Gastroesophageal sphincter (tissue), 4 donors: ENCODE measurements at places on chromosomes 11 and 22.

GRCh38 chr22:29485448-29485847, 5.4 kb downstream of the NEFH start:
- no peak for ATAC-seq

GRCh38 chr22:28426346-28427132, 253.1 kb downstream of the TTC28 start:
- no peak for ATAC-seq

DNA sequence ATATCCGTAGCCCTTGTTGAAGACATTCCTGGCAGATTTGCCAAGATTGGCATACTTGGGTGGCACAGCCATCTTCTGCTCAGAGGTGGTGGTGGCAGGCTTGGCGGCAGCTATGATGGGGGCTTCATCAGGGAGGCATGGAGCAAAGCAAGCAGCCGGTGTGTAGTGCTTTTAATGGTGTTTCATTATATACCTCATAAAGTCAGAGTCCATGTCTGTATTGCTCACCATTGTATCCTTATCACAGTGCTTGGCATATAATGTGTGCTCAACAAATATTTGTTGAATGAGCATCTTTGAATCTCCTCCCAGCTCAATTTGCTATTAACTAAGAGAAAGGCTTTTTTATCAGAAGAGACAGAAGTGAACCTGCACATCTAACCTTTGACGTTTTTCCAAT, 7.8 kb upstream of the DNHD1 start:
- no peak for ATAC-seq

GRCh38 chr11:69657911-69658625, 17.1 kb downstream of the LTO1 start:
- no peak for ATAC-seq

DNA sequence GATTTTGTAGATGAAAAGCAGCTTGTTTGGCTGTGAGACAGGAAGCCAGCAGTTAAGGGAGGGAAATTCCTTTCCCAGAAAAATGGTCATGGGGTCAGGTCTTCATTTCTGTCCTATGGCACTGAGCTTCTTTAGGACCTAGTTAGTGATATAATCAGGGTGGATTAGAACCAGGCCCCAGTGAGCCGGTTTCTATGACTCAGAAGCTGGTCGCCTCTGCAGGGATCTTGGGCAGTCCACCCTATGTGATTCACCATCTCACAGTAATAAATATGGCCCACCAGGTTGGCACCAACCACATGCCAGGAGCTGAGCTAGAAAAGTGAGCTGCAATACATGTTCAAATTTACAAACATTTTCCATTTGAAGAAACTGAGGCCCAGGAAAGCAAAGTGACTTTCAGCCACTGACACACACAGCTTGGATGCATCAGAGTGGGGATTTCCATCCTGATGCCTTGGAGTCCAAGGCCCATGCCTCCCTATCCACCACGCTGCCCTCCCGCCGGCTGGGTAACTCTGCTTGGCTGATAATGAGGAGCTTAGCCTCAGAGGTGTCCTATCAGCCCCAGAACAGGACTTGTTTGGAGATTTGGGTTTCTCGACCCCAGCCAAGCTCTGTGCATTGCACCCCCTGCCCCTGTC, 42.0 kb downstream of the CD82 start:
- no peak for ATAC-seq

DNA sequence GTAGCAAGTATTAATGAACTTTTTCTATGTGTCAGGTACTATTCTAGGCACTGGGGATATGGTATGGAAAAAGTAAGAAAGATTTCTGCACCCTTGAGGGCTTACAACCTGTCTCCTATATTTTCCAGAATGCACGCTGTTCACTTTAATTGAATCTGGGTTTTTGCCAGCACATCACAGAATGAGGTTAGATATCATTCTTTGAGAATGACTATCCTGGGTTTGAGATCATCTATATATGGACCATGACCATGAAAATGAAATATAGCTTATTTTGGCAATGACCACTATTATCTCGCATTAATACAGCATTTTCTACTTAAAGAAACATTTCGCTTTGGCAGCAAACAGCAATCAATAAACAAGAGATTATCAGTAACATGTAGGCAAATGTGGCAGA, 46.9 kb downstream of the C11orf71 start:
- ATAC-seq = no peak

DNA sequence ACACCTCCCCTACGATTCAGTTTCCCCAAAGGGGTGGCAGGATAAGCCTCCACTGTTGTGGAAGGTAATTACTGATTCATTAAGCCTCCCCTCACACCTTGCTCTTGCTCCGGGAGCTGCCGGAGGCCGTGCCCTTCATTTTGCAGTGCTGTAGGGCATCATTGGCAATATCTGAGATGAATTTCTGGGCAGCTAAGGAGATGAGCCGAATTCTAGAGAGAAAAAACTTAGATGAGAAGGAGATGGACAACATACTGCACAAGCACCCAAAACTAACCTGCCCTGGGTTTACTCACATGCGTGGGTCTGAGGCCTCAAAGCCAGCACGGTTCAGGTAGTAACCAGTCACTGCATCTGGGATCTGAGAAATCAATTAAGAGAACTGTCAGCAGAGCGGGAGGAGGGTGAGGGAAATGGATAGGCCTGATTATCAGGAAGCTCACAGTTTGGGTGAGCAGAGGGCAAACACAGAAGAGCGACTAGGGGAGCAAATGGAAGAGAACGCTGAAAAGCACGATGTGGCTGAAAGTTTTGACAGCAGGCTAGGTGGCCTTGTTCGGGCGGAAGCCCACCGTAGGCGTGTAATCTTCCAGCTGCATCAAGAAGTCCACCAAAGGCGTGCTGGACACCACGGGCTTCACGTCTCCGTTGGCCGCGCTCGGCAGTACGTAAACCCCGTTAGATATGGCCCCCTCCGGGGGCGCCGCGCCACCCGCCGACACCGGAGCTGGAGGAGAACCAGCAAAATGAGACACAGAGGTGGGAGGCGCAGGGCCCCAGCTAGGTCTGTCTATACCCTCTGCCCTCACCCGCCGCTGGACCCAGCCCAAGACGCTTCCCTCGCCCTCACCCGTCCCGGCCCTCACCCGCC, 689 bp downstream of the TAF10 start:
- peak; percentile 11 for ATAC-seq

- ATAC-seq = no peak
These were observed 1.6 kb upstream of the FBXO3 start for GRCh38 chr11:33775832-33776470.

GRCh38 chr22:44328326-44328725, 15.6 kb upstream of the SHISAL1 start:
- no peak for ATAC-seq

DNA sequence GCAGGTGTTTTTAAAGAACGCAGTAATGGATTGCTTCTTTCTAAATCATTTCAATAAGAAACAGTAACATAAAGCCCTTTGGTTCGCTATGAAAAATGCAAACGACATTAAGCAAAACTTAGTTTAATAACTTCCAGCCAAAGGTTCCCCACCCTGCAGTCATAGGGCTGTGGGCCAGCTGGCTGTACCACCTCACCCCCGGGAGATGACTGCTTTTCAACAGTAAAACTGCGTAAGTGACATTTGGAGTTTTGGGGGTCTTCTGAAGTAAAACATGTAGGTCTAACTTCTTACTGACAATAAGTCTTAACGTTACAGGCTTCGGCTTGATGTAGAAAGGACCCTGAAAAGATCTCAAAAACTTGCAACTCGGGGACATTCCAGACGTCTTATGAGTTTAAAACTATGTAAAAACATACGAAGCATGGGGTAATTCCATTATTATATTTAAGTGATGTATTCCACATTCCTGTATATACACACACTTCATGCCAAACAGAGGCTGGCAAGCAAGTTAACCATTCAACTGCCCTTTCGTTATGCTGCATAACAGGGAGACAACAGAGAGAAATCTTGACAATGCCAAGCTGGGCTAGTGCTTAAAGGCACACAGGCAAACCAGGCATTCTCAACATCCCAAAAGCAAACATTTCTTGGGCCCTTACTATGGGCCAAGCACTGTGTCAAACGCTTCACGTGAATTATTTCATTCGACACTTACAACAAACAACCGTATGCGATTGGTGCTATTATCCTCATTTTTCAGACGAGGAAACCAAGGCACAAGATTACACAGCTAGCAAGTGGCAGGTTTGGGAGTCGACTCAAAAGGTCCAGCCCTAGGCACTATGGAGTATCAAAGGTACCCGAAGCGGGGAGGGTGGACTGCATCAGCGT, 1.2 kb downstream of the MRTFA start:
- ATAC-seq = no peak

DNA sequence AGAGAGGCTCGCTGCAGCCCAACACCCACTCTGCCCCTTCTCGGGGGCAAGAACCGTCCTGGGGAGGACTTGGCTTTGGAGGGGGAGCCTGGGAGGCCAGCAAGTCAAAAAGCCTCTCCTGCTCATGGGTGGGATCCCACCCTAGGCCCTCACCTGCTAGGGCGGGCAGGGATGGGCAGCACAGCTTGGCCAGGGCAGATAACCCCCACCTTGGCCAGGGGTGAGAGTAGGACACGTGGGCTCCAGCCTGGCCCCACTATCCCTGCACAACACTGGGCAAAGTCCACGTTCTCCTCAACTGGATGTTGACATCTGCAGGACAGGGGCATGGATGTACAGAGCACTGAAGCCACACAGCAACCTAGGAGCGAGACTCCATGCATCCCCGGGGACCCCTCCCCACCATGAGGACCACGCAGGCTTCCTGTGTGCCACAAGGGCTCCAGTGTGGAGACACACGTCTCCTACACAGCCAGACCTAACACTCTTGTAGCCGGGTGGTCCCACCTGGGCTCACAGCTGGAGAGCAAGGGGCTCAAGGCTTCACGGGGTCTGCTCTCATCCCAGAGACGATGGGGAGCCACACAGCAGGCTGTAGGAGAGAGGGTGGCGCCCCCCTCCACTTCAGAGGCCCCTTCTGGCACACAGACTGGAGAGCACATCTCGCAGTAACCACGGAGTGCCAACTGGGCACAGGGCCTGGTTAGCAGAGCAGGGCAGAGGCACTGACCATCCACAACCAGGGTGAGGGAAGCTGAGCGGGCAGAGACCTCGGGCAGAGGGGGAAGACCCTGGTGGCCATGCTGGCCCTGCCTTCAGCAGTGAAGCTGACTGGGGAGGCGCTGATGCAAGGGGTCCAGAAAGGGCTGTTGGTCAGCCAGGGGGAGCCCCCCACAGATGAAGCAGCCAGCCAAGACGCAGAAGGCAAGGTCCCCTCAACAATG, 171.1 kb downstream of the CRYBB2 start:
- ATAC-seq = no peak

DNA sequence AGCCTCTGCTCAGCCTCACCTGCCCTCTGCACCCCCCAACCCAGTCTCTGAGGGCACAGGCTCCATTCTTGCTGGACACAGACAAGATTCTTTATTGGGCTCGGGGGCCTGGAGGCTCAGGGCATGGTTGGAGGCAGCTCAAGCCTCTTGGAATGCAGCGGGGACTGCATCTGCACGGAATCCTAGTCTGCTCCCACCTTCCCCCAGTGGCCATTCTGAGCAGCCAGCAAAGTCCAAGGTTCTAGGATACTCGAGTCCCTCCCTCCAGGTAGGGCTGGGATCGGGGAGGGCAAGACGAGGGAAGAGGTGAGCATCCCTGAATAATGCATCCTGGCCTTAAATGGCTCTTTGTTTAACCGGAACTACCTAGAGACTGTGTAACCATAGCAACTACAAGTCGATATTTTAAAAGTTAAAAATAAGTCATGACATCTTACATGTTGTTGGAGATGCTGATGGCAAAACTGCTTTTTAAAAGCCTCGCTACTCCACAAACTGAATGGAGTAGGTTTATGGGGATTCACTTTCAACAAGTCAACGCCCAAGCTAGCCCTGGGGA, 10.7 kb upstream of the IGSF22 start:
- ATAC-seq = no peak

DNA sequence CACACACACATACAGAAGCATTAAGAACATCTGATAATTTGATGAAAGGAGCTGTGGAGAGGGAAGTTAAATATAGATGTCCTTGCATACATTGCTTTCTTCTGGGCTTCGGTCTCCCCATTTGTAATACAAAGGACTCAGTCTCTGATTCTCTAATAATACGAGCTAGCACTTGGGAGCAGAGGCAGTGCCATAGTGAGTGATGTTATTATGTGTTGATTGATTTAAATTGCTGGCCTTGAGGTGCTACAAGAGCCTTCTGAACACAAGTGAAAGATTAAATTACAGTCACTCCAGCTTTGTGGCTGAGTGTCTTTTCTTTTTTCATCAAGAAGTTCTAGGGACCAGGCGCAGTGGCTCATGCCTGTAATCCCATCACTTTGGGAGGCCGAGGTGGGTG, 61.5 kb upstream of the HMGXB4 start:
- ATAC-seq = no peak

DNA sequence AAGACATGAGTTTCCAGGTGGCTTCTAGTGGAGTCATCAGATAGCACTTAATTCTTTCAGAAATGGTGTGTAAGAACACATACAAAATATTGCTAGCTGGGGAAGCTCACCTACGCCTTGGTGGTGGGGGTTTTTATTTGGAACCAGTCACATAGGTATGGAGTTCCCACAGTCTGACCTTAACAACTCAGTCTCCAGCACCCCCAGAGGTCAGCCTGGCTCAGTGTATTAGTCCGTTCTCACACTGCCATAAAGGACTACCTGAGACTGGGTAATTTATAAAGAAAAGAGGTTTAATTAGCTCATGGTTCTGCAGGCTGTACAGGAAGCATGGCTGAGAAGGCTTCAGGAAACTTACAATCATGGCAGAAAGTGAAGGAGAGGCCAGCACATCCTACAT, 317.5 kb upstream of the ZC3H12C start:
- ATAC-seq = no peak

DNA sequence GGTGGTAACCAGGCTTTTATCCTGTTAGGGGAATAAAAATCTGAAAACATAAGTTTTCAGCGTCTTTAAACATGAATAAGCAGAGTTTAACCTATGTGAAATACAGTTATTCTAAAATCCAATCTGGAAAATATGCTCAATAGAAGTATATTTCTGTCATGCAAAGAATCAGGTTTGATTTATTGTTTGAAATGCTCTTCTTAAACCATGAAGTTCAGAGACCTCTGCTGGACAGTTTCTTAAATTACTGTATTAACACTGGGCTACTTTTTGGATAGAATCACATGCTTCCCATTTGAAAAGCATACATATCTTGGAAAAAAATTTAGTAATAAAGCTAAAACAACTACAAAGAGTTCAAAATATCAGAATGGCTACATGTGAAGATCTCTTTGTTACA, 25.4 kb downstream of the APIP start:
- no peak for ATAC-seq

DNA sequence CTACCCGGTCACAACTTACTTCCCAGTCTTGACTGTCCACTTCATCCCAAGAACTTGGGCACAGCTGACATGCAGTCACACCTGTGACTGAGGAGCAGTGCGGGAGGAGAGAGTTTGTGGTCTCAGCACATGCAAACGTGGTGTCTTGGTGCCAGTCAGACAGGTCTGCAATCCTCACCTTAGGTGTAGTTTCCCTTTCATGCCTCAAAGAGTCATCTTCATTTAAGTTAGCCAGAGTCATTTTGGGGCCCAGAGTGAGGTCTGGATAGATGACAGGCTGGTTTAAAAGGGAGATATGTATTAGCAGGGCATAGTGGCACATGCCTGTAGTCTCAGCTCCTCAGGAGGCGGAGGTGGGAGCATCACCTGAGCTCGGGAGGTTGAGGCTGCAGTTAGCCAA, 108.5 kb upstream of the SORL1-AS1 start:
- no peak for ATAC-seq

- ATAC-seq = no peak
These were observed 100.0 kb downstream of the ADAMTS15 start for GRCh38 chr11:130548491-130548833.
